Fibroblast of skin of scalp (primary cell): ENCODE measurements at places on chromosomes 2 and 18.

- peak; percentile 56 for DNase-seq
These were observed 156.1 kb upstream of the VRK2 start for GRCh38 chr2:57890464-57890863.

DNA sequence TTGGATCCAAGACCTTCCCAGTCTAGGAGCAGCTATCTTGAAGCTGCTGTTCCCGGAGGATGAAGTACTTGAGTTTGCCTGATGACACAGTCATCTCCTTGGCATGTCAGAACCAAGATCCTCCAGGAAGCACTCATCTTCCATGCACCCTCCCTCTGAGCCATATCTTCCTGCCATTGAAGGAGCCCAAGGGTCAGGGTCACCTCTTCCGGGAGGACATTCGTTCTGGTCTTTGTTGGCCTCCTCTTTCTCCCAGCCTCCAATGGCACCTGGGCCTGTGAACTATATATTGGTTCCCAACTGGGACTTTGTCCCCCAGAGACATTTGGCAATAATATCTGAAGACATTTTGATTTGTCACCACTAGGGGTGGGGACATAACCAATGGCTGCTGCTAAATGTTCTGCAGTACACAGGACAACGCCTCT, 4.2 kb upstream of the MYO7B start:
- DNase-seq: no peak

- DNase-seq: peak; percentile 100
These were observed 14.3 kb downstream of the MALL start for GRCh38 chr2:110101280-110101844.

GRCh38 chr18:61643884-61644647, 248.7 kb downstream of the RNF152 start:
- DNase-seq: no peak

DNA sequence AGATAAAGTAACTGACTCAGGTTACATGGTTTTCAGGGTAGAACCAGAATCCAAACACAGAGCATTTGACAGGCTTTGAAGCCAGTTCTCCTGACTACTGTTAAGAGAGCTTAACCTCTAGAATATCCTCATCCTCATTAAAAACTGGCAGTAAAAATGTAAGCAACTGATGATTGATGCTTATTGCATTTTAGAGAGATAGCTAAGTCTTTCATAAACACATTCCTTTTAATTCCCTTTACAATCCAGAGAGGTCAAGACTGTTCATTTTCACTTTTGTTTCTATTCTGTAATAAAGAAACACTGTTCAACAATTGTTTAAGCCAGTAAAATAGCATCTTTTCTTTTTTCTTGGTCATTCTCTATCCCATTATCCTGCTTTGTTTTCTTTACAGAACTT, 53.9 kb upstream of the RAB27B start:
- peak; percentile 43 for DNase-seq

DNA sequence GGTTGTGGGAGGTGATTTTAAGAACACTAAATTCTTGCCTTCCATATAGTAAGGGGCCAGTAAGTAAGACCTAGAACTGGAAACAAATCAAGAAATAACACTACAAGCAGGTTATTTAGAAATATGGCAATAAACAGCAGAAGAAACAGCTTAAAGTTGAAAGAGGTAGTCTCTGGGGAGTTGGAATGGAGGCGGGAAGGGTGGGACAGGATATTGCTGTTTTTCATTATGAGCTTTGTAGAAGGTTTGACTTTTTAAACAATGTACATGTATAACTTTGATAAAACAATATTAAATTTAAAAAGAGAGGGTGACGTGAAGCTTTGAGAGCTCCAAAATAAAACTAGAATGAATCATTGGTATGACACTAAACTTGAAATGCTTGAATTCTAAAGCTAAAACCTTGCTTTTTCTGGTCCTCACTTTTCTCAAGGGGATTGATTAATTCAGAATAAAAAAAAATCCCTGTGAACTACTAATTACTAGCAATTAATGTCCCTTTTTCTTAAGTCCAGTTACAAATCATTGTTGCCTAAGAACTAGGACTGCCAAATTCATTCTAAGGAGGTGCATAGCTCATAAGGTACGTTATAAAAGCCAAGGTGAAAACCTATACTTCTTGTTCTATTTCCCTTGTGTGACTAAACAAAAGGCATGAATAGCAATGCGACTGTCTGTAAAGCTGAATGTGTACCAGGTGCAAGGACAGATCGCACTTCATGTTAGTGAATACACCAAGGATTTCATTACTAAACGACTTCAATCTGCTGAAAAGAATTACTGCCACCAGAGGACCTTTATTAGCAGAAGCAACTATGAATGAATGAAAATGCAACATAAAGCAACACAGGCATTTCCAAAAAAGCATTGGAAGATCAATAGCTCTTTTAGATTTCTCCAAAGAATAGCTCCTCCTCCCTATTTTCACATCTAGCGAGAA, 177.5 kb downstream of the RBM43 start:
- no peak for DNase-seq

DNA sequence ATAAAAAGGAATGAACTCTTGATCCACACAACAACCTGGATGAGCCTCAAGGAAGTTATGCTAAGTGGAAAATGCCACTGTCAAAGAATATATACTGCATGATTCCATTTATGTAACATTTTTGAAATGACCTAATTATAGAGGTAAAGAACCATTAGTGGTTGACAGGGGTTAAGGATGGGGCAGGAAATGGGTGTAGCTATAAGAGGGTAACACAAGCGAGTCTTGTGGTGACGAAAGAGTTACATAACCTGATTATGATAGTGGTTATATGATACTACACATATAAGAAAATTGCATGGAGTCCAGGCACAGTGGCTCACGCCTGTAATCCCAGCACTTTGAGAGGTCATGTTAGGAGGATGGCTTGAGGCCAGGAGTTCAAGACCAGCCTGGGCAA, 346.6 kb upstream of the PKDCC start:
- no peak for DNase-seq

DNA sequence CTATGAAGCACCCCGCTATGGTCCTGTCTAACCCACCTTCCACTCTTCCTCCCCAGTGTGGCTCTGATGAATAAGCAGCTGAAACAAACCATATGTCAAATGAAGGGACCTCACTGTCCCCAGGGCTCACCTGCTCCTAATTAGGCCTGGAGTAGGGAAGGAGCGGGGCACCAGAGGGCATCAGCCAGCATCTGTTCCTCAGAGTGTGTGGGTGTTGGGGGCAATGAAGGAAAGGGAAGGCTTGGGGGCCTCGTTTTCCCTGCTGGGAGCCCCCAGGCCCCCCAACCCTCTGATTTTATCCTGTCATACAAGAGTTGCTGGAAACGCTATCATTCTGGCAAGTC, 274.7 kb downstream of the HAUS1 start:
- DNase-seq: no peak

DNA sequence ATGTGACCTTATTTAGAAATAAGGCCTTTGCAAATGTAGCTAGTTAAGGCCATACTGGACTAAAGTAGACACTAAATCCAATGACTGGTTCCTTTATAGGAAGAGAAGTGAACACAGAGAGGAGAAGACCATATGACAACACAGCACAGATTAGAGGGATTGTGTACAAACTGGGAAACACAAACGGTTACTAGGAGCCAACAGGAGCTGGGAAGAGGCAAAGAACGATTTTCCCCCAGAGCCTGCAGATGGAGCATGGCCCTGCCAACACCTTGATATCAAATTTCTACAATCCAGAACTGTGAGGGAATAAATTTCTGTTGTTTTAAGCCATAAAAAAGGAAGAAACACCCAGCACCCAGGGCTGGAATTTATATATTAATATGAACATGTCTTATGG, 38.7 kb upstream of the COL5A2 start:
- DNase-seq: peak; percentile 39

- DNase-seq: no peak
These were observed 219.1 kb downstream of the ALK start for GRCh38 chr2:29702276-29702675.

DNA sequence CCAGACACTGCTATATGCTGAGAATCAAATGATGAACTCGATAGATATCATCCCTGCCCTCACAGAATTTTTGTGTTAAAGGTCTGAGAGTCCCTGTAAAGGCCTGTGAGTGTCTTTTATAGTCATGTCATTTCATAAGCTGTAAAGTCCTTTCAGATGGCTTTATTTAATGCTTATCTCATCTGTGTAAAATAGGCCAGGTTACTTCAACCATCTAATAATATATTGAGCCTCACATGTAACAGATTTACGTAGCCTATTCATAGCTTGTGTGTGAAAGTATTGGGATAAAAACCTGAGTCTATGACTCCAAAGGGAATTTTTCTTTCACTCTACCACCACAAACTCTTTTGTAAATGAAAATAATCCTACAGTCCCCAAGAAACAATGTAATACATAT, 672.0 kb upstream of the SYT4 start:
- DNase-seq: no peak

DNA sequence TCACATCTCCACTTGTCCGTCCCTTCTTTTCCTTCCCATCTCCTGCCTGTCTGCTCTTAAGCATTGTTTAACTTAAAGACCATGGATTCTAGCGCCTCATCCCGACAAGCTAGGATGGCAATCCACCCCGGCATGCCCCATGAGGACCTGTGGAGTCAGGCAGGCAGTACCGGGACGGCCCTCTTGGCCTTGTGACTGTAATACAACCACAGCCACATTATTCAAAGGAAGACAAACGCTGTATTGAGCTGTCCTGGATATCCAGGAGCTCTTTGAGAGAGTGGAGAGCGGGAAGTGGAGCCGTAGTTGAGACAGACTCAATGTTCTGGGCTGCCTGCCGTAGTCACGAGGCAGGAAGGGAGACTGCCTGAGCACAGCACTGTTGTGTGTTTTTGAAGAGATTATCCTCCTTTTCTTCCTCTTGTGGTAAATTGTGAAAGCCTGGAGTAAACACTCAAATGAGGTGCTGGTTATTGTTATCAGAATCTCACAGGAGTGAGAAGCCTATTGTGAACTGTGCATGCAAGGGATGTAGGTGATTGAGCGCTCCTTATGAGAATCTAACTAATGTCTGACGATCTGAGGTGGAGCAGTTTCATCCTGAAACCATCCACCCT, 929.8 kb upstream of the CNTNAP5 start:
- no peak for DNase-seq

- DNase-seq: no peak
These were observed 49.1 kb upstream of the CPO start for GRCh38 chr2:206890179-206890578.

GRCh38 chr2:11417946-11418585, 47.9 kb downstream of the E2F6 start:
- no peak for DNase-seq

DNA sequence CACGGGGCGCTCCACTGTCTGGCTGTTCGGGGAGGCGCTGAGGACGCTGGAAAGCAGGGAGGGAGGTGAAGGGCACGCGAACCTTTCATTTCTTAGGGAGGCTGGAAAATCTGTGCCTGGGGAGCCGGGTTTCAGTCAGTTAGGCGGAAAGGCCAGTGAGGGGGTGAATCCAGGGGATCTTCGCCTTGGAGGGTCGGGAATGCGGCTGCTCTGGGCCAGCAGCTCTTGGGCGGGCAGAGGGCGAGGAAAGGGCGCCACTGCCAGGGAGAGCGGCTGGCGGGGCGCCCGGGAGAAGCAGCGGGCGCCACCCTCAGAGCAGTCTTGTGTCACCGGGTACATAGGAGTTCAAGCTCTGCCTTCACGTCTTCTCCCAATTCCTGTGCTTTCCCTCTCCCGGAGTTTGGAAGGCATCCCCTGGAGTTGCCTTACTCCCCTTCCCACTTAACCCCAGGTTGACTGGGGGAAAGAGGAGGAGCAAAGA, 1.4 kb downstream of the CCDC85A start:
- DNase-seq: peak; percentile 17

- DNase-seq: peak; percentile 54
These were observed 70.0 kb downstream of the SLC25A12 start for GRCh38 chr2:171824086-171824485.

DNA sequence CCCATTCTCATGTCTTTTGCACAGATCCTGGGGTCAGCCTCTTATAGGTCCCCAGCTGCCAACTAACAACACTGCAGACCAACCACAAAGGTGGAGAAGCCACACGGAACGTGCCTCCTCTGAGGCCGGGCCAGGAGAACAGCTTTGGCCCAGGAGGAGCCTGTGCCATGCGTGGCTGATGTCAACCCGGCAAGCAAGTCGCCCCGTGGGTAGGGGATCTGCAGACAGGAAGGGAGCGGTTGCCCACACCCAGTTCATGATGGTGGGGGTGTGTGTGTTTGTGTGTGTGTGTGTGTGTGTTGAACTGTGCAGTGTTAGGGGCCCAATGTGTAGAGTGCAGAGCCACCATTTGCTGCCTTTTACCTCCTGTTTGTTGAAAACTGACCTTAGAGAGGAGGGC, 2.4 kb upstream of the CLEC4F start:
- no peak for DNase-seq

DNA sequence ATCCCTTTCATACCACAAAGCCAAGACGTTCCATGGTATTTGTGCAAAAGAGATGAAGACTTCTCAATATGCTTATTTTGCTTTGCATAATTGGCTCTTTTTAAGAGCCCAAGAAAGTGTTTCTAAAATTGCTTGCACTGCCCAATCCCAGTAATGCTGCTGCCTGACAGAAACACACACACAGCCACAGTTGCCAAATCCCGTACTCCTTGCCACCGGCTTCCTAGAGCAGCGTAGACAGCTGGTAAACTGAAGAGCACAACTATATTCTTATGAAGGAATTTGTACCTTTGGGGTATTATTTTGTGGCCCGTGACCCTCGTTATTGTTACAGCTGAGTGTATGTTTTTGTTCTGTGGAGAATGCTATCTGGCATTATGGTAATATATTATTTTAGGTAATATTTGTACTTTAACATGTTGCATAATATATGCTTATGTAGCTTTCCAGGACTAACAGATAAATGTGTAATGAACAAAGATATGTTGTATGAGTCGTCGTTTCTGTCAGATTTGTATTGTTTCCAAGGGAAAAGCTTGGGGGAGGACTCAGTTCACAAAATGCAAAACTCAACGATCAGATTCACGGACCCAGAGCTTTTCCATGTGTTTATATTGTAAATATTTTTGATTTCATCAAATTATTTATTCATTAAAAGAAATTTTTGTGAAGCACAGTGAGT, 202.9 kb upstream of the RAB12 start:
- DNase-seq: no peak

DNA sequence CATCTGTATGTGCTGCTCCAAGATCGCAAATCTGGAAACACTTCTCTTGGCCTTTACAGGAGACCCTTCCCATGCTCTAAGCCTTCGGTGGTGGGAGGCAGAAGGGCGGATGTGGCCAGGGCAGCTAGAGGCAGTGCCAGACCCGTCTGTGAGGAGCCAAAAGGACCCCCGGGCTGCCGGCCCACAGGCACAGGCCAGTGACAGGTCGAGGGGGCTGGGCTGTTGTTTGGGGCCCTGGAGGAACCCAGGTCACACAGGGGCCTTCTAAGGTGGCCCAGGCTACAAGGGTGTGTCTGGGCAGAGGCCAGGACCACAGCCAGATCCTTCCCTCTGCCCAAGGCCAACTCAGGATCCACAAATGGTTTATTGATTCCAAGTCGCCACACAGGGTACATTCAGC, 49.4 kb downstream of the SLC66A2 start:
- DNase-seq: no peak
